ENCODE measurements at places on chromosomes 11 and 22.

DNA sequence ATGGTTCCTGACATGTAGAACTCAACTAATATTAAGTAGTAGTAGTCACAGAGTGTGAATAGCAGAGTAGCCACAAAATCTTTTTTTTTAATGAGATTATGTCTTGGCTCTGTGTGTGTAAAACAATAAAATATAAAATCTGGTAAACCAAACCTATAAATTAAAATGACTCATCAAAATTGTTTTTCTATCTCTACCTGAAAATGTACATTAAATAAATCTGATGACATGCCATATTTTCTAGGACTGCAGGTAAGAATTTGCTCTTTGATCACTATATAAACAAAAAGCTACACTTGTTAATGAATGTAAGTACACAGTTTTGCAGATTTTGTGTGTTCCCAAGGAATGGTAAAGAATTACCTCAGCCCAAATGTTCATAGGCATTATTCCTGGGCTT is 1231.5 kb downstream of the JRKL start:
- no peak for DNase-seq

GRCh38 chr22:31099386-31099785 is 8.0 kb downstream of the SELENOM start:
- DNase-seq: no peak

GRCh38 chr11:114909866-114910265 is 231.5 kb downstream of the NXPE2 start:
- DNase-seq: no peak

GRCh38 chr11:113806406-113806805 is 26.8 kb downstream of the CLDN25 start:
- DNase-seq: no peak

- DNase-seq: no peak
Measured at GRCh38 chr22:41070665-41071331, 21.6 kb upstream of the EP300 start.

DNA sequence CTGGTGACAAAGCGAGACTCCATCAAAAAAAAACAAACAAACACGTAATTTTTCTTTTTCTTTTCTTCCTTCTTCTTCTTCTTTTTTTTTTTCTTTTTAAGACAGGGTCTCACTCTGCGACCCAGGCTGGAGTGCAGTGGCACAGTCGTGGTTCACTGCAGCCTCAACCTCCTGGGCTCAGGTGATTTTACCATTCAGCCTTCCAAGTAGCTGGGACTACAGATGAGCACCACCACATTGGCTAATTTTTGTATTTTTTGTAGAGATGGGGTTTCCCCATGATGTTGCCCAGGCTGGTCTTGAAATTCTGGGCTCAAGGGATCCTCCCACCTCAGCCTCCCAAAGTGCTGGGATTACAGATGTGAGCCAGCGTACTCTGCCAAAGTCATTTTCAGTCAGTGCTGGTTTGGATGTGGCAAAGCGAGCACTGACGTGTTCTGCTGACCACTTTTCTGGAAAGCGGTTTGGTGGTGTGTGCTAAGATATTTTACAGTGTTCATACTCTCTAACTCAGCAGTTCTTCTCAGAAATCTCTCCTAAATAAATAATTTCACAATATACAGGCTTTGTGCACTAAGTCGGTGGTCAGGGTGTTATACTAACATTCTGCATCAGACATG is 10.7 kb downstream of the FAM118A start:
- no peak for DNase-seq

DNA sequence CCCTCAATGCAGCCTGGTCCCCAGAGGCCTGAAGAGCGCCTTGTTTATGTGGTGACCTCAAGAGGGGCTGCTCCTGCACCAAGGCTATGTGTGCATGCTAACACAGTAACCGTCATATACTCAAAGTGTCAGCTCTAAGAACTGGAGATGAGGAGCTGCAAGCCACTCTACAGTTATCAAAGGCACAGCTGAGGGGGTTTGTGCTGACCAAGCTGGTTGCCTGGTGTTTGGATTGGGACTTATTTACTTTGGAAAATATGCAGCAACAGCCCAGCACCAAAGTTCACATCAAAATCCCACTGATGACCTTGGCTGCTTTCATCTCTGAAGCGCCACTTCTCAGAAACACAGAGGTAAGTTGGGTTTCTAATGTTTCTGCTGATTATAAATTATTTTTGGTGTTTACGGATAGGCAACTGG is at the start of gene SERPIND1:
SERPIND1 (plus strand) TSS at position 321 of the 420 bp plus-strand sequence. CDS start 5,200 bp downstream, outside the sequence.
- DNase-seq: no peak

GRCh38 chr11:129965248-129965647 is 37.4 kb downstream of the PRDM10 start:
- DNase-seq: no peak
